ENCODE measurements at places on chromosomes 6 and 20. TPM values are rescaled to one million over a fixed set of nuclear protein-coding genes. Genes with fewer than 3 reads are reported as not detected.

DNA sequence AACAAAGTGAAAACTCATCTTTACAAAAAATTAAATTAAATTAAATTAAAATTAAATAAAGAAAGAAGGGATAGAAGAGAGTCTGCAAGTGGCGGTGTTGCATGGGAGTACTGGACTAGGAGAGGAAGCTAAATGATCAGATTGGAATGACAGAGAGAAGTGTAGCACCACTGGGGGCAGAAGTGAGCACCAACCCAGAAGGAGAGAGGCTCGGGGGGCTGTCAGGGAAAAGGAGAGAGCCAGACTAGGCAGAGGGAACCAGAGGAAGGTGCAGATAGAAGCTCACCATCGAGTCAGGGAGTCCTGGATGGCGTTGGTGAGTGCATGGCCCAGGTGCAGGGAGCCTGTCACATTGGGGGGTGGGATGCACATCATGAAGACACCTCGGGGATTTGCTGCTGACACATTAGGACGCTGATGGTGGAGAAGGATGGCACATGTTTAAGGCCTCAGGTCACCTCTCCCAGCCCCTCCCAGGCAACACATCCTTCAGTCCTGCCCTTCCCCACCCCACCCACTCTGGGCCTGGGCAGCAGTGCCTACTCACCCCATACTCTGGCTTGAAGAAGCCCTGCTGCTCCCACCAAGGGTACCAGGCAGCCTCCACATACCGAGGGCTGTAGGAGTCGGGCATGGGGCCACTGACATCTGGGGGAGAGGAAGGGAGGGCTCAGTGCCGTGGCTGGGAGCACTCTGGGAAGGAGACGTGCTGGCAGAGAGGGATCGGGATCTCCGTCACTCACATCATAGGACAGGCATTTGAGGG is 4.0 kb downstream of the VARS1 start:
- no peak for DNase-seq

Gene ADGB
- total RNA-seq: not detected

DNA sequence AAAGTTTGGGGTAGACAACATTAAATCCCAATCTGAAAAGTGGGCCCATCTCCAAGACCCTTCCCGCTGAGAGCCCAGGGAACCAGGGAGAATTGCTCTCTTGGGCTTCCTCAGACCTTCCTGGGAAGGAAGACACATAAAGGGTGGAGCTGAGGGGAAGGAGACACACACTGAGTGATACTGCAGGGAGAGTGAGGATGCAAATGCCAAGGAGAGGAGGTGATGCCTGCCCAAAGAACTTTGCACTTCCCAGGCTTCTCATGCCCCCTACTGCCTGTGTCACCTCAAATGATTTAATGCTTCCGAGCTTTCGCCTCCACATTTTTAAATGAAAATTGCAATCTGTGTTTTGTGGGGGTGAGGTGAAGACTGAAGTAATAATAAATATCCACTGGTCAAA is 7.5 kb upstream of the BTN2A1 start:
- DNase-seq: no peak

- no peak for DNase-seq
Measured at GRCh38 chr6:109305028-109305427, 77.2 kb downstream of the CD164 start.

DNA sequence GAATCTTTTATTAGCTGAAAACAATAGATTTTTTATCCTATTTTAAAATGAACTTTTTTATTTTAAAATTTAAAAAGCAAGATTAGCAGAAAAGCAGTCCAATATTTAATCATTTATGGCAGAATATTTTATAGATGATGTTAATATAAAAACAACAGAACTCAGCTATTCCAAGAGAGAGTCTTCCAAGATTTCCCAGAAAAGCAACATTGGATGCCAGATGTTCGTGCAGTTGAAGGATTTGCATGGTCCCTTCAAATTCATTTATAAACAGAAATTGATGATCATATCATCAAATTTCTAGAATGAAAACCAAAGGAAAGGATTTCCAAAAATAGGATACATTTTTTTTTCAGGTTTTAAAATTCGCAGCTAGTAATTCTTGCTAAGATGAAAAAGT is 25.4 kb upstream of the CNKSR3 start:
- DNase-seq: no peak

DNA sequence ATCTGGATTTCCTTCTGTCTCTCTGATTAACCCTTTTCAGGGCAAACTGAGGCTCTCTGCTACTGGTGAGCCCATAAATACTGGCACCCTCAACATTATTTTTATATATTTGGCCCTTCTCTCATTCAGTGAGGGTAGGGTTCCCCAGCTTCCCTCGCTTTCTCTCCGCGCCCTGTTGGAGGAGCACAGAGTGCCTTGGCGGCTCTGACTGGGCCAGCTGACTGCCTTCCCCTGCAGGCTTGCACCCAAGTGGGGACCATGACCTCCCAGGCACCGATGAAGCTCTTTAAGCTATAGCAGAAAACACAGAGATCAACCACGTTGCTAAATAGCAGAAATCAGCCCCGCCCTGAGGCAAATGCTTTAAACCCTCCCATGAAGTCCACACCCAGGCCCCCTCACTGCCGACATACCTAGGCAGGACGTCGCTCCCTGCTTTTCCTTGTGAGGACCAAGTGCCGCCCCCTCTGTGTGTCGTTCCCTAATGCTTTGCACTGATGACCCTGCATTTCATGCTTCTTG is 105.0 kb downstream of the HUS1B start:
- no peak for DNase-seq

GRCh38 chr6:138654715-138655634 is 118.6 kb upstream of the CCDC28A start:
- DNase-seq: no peak

DNA sequence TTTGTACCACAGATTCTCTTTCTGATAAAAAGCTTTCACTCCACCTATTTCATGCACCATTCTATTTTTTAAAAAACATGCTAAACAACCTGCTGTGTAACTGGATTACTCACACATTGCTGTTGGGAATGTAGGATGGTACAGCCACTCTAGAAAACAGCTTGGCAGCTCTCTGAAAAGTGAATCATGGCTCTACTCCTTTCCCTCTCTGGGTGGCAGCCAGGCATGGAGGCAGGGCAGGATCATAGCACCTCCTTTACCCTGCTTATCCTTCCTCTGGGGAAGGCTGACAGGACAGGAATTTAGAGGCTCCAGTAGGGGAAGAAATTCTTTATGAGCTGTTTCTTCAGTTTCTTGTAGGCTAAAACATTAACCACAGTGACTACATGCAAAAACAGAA is 6.7 kb upstream of the VNN2 start:
- DNase-seq: no peak
